Heart left ventricle (tissue), 16 donors: ENCODE measurements at places on chromosomes 16 and 17. TPM values are rescaled to one million over a fixed set of nuclear protein-coding genes. Genes with fewer than 3 reads are reported as not detected.

- DNase-seq = peak; percentile 71
Observed at GRCh38 chr17:63698886-63699637, 863 bp downstream of the LIMD2 start.

DNA sequence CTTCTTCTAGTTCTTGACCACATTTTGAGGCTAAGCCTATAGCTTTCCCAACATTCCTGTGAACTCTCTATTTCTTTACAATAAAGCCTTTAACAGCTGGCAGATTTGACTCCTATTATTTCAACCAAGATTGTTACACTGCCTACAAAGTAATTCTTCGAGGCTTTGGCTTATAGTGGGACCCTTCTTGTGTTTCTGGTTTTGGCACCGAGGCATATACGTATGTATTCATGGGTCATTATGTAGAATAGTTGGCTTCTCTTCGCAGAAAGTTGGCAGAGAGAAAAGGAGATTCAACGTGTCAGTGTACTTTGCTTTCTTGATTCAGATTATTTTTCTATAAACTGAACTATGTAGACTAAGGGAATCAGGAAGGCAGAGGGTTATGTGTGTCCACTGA is 102.2 kb downstream of the ABCA8 start:
- no peak for DNase-seq

- DNase-seq = no peak
Observed at GRCh38 chr17:74512624-74513091, 18.6 kb downstream of the CD300LB start.

DNA sequence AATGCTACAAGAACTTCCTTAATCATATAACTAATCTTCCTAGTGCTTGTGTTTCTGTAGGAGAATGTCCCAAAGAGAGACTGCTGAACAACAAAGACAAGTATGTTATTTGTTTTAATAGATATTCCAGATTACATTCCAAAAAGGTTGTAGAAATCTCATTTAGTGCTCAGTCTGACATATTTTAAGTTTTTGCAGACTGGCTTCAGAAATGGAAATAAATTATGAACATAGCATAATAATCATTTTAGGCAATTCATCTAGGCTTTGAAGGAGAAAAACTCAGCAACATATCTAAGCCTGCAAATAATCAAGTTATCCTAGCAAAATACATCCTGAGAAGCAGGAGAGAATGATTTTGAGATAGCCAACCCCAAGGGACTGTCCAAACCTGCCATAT is 171.6 kb upstream of the CDH5 start:
- DNase-seq = no peak

DNA sequence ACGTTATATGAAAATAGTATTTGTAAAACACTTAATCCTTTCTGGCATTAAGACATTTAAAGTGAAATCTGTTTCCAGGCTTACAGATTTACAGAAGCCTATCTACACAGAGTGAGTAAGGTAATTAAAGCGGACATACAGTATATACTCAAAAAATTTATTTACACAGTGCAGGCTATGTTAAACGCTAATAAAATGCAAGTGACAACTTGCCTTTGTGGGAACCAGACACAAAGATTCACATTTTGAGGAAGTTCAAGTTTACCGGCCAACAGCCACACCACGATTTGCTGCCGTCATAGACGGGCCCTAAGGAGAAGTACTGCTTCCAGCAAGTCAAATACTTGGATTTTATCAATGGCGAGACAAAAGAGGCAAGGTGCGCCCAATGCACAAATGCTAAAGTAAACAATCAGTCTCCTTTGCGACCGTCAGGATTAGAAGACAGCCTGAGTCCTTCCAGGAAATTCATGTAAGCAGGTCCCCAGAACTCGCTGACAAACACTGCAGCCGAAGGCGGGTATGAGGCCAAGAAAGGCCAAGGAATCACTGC is 801 bp downstream of the VPS35 start:
- DNase-seq = peak; percentile 34

The C1QTNF8 gene
- not detected for total RNA-seq

The CFAP119 gene
- 1.8 TPM for total RNA-seq
